ENCODE measurements at places on chromosomes 4 and X. TPM values are rescaled to one million over a fixed set of nuclear protein-coding genes. Genes with fewer than 3 reads are reported as not detected.

Gene OTUD5
- total RNA-seq = 68.4 TPM

Gene RIPPLY1
- total RNA-seq = not detected

Gene PF4V1
- total RNA-seq = not detected

Gene CT55
- not detected for total RNA-seq

Gene ABRAXAS1
- 7.5 TPM for total RNA-seq

Gene CORIN
- total RNA-seq = 0.49 TPM

Gene SERTM2
- not detected for total RNA-seq

Gene ARHGEF38
- total RNA-seq = not detected

Gene RIBC1
- 0.59 TPM for total RNA-seq

Gene AMBN
- not detected for total RNA-seq

Gene ZNF711
- 0.54 TPM for total RNA-seq

Gene ZMAT1
- total RNA-seq = 1.6 TPM

Gene CLGN
- total RNA-seq = not detected

Gene STARD8
- 2.1 TPM for total RNA-seq

Gene GLRA3
- not detected for total RNA-seq

Gene OTUD6A
- total RNA-seq = not detected

Gene SYP
- total RNA-seq = 3.3 TPM

Gene SPANXB1
- not detected for total RNA-seq

Gene MAGEA4
- not detected for total RNA-seq

Gene CHRDL1
- not detected for total RNA-seq

Gene KLB
- not detected for total RNA-seq

Gene WDR45
- total RNA-seq = 71.5 TPM

Gene RS1
- total RNA-seq = not detected

Gene AGA
- total RNA-seq = 21.4 TPM

Gene NPY1R
- total RNA-seq = not detected

Gene C1GALT1C1
- total RNA-seq = 34.2 TPM

Gene CCDC120
- 6.5 TPM for total RNA-seq

Gene PRDM5
- total RNA-seq = not detected

Gene NRK
- total RNA-seq = not detected

Gene PASD1
- total RNA-seq = not detected

Gene NEIL3
- total RNA-seq = 20.2 TPM

Gene PRRG3
- not detected for total RNA-seq

Gene CXCL11
- 0.46 TPM for total RNA-seq

Gene SSX4
- not detected for total RNA-seq

Gene FGF13
- total RNA-seq = not detected

Gene IGFBP7
- not detected for total RNA-seq

Gene AFP
- total RNA-seq = not detected

Gene RNF150
- 0.25 TPM for total RNA-seq

Gene DTHD1
- 0.64 TPM for total RNA-seq

Gene RRH
- 0.15 TPM for total RNA-seq

Gene NDP
- total RNA-seq = not detected

Gene TSPAN6
- total RNA-seq = not detected

Gene ARL9
- total RNA-seq = 0.07 TPM

Gene MAB21L2
- total RNA-seq = not detected
